CD4-positive, alpha-beta T cell (primary cell): ENCODE measurements at places on chromosomes 5 and 9. TPM values are rescaled to one million over a fixed set of nuclear protein-coding genes. Genes with fewer than 3 reads are reported as not detected.
A peak's percentile ranks its signal among the peaks of the same experiment; 100 is the strongest.

GRCh38 chr9:27333241-27334052 is 36.5 kb upstream of the EQTN start:
- DNase-seq = peak; percentile 44

The SPINK7 gene
- not detected for total RNA-seq

DNA sequence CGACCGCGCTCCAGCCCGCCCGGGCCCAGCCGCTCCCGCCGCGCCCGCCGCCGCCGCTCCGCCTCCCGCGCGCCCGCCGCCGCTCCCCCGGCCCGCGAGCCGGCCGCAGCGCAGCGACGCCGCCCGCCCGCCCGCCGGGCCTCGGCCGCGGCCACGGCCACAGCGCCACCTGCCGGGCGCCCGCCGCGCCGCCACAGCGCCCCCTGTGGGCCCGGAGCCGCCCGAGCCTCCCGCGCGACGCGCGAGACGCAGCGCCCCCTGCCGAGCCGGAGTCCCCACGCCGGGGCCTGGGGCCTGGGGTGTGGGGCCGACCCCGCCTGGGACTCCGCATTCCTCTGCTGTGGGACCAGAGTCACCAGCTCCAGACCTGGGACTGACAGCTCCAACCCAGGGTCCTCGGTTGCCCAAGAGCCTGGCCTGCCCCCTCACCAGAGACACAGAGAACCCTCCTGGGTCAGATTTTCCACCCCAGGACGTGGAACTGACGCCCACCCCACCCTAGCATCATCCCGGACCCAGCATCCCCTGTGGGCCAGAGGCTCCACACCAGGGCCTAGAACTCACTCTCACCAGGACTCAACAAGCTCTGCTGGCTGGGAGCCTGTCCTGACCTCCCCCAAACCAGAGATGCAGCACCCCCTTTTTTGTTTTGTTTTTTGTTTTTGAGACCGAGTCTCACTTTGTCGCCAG is at the start of gene RAPGEF1:
Gene RAPGEF1 (minus strand): TSS at position 118 of the 690 bp plus-strand sequence. CDS start 246 bp downstream, outside the sequence.
- DNase-seq = peak; percentile 89

DNA sequence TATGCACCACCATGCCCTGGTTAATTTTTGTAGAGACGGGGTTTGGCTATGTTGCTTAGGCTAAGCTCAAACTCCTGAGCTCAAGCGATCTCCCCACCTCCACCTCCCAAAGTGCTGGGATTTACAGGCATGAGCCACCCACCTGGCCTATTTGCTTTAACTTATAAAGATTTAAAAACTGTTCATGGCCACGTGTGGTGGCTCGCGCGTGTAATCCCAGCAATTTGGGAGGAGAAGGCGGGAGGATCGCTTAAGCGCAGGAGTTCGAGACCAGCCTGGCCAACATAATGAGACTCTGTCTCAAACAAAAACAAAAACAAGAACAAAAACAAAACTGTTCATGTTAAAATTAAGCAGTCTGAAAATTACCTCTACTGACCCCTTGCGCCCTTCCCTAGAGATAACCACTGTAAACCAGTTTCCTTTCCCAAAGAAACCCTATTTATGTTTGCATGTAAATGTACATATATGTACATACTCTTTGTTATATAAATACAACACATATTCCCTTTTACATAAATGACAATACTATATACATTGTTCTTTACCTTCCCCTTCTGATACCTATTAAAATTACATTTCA is 1.5 kb downstream of the AK6 start:
- DNase-seq = no peak

GRCh38 chr5:141701360-141702119 is 19.5 kb upstream of the ARAP3 start:
- DNase-seq = no peak

The NEUROG1 gene
- not detected for total RNA-seq

DNA sequence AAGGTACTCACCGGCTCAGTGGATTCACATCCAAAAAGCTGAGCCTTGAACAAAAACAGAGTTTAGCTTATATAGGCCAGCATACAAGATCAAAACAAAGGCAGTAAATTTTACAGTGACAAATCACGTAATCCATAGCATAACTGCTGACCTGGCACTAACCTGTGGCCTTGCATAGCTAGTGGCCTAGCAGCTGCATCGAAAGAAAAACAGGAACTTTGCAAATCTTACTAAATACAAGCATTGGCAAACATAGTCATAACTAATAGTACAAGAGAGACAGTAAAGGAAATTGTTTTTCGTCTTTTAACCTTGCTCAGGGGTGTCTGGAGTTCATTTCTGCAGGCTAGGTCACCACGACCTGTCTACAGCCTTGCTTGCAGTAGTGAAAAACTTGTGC is 4.8 kb downstream of the HSDL2 start:
- DNase-seq = no peak

GRCh38 chr9:112174965-112175795 is at the start of gene SUSD1:
Gene SUSD1, minus strand, starts transcription at chr9:112175297. Its CDS starts 62 bp downstream, at chr9:112175235.
- peak; percentile 3 for DNase-seq

GRCh38 chr5:135236908-135237747 is 161.9 kb downstream of the MACROH2A1 start:
- no peak for DNase-seq

DNA sequence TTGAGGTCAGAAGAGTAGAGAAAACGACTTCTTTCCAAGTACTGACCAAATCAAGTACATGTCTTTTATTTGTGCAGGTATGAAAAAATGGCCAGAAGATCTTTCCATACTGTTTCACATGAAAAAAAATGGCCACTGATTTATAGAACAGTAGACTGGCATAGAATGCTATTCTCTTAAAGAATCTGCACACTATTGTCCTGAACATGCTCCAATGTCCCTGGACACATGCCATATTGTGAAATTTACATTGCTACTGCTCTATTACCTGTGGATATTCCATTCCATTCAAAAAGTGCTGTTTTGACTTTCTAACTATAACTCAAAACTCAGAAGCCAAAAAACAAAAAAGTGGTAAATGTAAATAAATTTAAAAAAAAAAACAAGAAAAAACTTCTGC is 60.6 kb downstream of the FBXL17 start:
- DNase-seq = no peak

The SOHLH1 gene
- not detected for total RNA-seq

GRCh38 chr5:151252762-151253604 is at the start of gene GM2A:
Gene GM2A, plus strand, starts transcription at chr5:151253185. Its CDS starts 32 bp downstream, at chr5:151253217.
- peak; percentile 95 for DNase-seq

- peak; percentile 75 for DNase-seq
Observed at GRCh38 chr9:136631038-136632000, 31.4 kb upstream of the EGFL7 start.

The SPINK13 gene
- not detected for total RNA-seq

- DNase-seq = no peak
Observed at GRCh38 chr9:18623221-18624079, 149.5 kb downstream of the ADAMTSL1 start.

The ADCY2 gene
- total RNA-seq = not detected

The ANXA2R gene
- 45.6 TPM for total RNA-seq

The VDAC1 gene
- 50.9 TPM for total RNA-seq

The FAM153A gene
- 106 TPM for total RNA-seq

- DNase-seq = no peak
Observed at GRCh38 chr5:95861221-95861863, 38.8 kb upstream of the GLRX start.

DNA sequence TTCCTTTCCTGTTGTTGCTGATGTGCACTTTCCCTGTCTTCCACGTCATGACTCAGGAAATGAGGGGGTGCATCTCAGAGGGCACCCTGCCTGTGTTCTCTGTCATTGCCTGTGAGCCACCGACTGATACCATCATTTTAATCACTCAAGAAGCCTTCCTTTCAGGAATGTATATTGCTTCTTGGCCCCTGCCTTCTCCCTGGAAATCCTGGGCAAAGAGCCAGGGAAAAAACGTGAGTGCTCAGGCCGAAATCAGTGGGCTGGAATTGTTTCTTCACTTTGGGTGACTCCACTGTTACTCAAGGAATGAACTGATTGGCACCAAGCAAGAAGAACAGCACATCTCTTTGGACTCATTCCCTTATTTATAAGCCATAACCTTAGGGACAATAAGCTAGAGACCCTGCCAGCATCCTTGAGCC is 126.1 kb downstream of the SNX18 start:
- no peak for DNase-seq

GRCh38 chr5:169004551-169004950 is 296.4 kb downstream of the SLIT3 start:
- DNase-seq = no peak

DNA sequence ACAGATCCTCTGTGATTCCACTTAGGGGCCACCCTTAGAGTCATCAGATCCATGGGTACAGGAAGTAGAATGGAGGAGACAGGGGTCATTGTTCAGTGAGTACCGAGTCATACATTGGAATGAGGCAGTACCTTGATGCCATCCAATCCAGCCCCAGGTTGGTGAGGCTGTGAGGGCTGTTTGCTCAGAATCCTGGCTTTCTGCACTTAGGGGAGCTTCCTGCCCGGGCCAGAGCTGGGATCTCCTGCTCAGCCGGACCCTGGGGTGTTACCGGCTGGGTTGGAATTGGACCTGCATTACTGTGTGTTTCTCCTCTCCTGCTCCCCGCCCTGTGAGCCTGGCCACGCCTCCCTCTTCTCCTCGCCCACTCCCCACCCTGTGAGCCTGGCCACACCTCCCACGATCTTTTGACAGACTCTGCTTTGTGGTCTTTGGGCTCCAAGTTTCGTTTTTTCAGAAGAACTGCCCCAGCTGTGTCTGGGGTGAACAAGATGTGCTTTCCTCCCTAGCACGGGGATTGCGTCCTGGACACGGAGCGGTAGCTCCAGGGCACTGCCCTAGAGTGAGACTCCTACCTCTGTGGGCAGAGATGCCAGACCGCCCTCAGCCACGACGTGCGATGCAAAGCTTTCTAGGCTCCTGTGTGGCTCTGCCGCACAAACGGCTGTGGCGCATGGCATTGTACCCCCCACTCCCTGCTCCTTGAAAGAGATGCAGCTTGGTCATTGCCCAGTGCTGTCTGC is 15.4 kb downstream of the TRAF2 start:
- DNase-seq = peak; percentile 69

DNA sequence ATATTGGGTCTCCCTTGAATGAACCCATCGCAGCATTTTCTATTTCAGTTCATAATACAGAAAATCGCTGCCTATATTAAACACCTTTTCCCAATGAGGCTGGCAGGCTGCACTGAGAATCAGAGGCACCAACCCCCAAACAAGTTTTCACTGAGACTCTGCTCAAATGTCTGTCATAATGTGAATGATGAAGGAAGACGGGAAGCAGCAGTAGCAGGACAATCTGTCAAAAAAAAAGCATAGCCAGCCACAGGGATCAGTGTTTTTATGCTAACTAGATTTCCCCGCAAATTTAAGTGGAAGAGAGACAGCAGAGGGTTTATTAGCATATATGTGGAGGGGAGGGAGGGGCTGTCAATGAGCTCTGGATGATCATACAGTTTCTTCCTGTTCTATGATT is 162.7 kb upstream of the PDE4D start:
- DNase-seq = no peak

- DNase-seq = no peak
Observed at GRCh38 chr5:60410427-60410826, 289.5 kb downstream of the DEPDC1B start.

The CCDC171 gene
- 1.1 TPM for total RNA-seq

- no peak for DNase-seq
Observed at GRCh38 chr9:133125941-133126696, 5.1 kb upstream of the RALGDS start.

GRCh38 chr5:74201334-74202081 is 439.0 kb downstream of the ENC1 start:
- DNase-seq = no peak

GRCh38 chr5:132831095-132831860 is 831 bp upstream of the SHROOM1 start:
- no peak for DNase-seq

GRCh38 chr5:36073595-36074216 is 7.0 kb upstream of the UGT3A2 start:
- DNase-seq = no peak

GRCh38 chr9:107730666-107731065 is 241.1 kb upstream of the KLF4 start:
- DNase-seq = no peak

- DNase-seq = no peak
Observed at GRCh38 chr5:143569213-143569701, 165.8 kb upstream of the NR3C1 start.

GRCh38 chr5:40734986-40735385 is 20.8 kb downstream of the TTC33 start:
- no peak for DNase-seq

The PCDHGC4 gene
- not detected for total RNA-seq

The LMBRD2 gene
- 4.1 TPM for total RNA-seq

DNA sequence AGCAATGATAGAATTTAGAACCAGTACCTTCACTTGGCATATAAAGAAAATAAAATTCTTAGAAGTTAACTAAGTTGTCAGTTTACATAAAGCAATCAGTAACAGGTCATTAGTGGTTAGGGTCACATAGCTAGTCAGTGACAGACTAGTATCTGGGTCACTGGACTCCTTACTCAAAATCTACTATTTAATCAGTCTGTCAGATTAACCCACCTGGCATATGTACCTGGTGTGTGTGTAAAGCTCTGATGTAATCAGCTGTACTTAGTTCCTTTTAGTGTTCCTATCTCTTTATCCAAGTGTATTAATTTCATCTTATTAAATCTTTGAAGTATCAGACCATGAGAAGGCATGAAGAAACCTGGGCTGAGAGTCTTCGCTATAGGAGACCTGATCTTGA is 7.3 kb downstream of the CEP78 start:
- no peak for DNase-seq

GRCh38 chr9:70367305-70367930 is 47.0 kb downstream of the KLF9 start:
- no peak for DNase-seq

DNA sequence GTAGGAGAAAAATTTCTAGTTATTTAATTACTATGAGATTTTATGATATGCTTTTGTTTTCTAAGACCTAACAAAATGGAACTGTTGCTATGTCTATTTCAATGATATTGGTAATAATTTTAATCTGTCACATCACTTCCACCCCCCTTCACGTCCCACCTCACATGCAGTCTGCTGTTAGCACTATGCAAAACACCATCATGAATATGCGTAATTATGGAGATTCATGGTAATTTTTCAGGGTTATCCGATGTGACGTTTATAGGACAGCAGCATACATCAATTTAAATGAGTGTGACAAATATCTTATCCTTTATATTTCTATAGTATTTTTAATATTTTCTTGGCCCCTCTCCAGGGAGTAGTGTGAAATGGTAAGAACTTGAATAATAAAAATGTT is 283.8 kb upstream of the TMEM161B start:
- no peak for DNase-seq

The PAEP gene
- total RNA-seq = not detected

GRCh38 chr5:60843936-60844905 is at the start of gene ELOVL7:
Gene ELOVL7, minus strand, starts transcription at chr5:60844269. Its CDS starts 56,872 bp downstream, at chr5:60787397.
- DNase-seq = no peak

GRCh38 chr5:62376064-62376463 is 27.6 kb downstream of the DIMT1 start:
- DNase-seq = no peak
